Pons (tissue), 1 donor: ENCODE measurements at places on chromosomes 13 and 19.

GRCh38 chr19:33296488-33296971 is 5.8 kb downstream of the CEBPA start:
- DNase-seq: no peak

GRCh38 chr19:48216933-48217332 is 38.8 kb downstream of the CARD8 start:
- DNase-seq: no peak

GRCh38 chr13:43686557-43686956 is 100.2 kb downstream of the ENOX1 start:
- peak; percentile 34 for DNase-seq

DNA sequence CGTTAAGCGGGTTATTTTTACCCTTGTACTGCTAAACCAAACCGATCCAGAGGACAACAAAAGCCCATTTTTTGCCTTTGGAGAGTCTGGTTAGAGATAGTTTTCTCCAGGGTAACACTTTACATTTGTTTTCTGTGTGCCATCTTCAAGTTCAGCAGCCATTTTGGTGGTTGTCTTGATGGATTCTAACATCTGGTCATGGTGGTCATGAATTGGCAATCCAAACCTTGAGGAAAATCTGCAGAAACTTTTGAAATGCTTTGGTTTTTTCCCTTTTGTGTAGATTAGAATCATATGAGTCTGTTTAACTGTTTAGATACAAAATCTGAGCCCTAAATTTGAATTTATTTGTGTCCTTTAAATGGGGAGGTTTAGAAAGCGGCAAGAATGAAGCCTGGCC is 16.6 kb downstream of the HNRNPM start:
- no peak for DNase-seq

- no peak for DNase-seq
These were observed 47.0 kb downstream of the ESD start for GRCh38 chr13:46749951-46750350.

GRCh38 chr19:4369888-4370260 is 26.5 kb downstream of the MPND start:
- DNase-seq: peak; percentile 67

GRCh38 chr13:39556866-39557265 is 46.1 kb downstream of the LHFPL6 start:
- DNase-seq: no peak

- no peak for DNase-seq
These were observed 1200.4 kb downstream of the DIAPH3 start for GRCh38 chr13:58963321-58963720.

- peak; percentile 24 for DNase-seq
These were observed 158.4 kb downstream of the MYO16 start for GRCh38 chr13:108787700-108788414.

- DNase-seq: no peak
These were observed 7.0 kb downstream of the RCN3 start for GRCh38 chr19:49534632-49535385.

DNA sequence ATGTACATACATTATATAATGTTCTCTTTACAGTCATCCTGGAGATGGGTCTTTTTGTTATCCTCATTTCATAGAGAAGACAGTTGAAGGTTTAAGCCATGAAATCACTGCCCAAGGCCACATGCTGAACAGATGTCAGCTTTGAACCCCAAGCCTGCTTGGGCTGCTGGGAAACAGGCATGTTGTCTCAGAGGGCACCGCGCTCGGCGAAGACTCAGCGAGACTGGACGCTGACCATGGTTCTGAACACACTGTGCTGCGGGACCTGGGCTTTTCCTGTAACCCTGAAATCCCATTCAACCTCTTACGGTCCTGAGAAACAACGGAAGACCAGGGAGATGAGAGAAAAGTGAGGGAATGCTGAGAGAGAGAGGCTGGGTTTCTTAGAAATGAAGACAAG is 27.3 kb downstream of the LRFN3 start:
- no peak for DNase-seq

GRCh38 chr19:5148794-5149190 is 179.9 kb downstream of the KDM4B start:
- DNase-seq: no peak

- DNase-seq: no peak
These were observed 4.4 kb downstream of the TMEM86B start for GRCh38 chr19:55224038-55224665.

- no peak for DNase-seq
These were observed 54.8 kb downstream of the GATAD2A start for GRCh38 chr19:19460258-19460731.

DNA sequence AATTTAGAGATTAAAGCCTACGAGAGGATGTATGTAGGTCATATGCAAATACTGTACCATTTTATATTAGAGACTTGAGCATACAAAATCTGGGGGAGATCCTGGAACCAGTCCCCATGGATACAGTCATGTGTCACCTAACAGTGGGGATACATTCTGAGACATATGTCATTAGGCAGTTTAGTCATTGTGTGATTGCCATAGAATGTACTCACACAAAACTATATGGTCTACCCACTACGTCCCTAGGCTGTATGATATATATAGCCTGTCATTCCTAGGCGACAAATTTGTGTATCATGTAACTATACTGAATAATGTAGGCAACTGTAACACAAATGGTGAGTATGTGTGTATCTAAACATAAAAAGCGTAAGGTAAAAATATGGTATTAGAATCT is 62.8 kb downstream of the WDFY2 start:
- no peak for DNase-seq

DNA sequence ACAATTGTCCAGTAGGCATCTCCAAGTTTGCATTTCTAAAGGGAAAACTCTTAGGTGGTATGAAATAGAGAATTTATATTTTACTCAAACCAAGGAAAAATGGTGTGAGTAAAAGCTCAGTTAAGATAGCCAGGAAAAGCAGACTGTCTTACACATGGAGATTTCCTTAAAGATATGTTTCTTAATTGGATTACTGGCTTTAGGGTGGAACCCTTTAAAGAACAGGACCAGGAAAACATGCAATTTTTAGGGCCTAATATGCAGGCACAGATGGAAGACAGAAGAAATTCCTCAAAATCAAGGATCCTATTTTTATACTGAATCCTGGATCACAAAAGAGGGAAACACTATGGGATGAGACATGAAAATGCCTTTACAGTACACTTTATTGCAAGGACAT is 100.3 kb upstream of the PCDH17 start:
- DNase-seq: no peak
